ENCODE measurements at places on chromosomes 11 and 22.

GRCh38 chr11:46332568-46333393, 14.5 kb upstream of the DGKZ start:
- DNase-seq: no peak

DNA sequence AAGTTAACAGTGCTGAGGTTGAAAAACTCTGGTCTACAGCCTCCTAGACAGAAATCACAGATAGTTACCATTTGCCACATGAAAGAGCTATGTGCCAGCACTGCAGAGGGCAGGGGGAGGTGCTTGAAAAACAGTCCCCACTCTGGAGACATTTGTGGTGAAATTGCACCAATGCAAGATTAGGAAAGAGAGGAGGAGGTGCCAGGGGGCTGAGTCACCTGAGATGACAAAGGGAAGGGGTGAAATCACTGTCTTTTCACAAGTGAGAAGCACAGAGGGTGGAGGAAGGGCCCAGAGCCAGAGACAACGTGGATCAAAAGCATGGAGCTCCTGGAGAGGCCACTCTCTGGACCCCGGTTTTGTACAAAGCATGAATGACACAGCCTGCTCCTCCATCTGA, 196.3 kb downstream of the BUD13 start:
- peak; percentile 13 for DNase-seq

DNA sequence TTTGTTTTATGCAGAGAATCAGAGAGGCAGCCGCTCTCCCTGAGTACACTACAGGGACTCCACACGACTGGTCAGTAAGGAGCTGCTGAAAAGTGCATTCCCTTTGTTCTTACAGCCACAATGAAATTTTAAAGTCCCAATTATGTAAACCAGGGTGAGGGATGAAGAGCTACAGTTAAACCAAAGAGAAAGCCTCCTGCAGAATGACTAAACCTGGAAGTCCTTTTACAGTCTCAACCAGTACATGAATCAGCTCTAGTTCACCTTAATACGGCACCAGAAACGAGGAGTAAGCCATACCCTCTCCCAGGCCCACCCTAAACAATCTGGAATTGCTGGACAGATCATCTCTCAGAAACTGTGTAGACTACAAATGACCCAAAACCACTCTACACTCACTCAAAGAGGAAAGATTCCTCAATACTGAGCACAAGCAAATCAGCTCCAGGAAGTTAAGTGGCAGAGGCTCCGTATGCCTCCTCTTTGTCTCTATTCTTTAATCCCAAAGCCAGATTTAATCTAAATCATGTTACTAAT, 113.1 kb downstream of the RBFOX2 start:
- peak; percentile 8 for DNase-seq

DNA sequence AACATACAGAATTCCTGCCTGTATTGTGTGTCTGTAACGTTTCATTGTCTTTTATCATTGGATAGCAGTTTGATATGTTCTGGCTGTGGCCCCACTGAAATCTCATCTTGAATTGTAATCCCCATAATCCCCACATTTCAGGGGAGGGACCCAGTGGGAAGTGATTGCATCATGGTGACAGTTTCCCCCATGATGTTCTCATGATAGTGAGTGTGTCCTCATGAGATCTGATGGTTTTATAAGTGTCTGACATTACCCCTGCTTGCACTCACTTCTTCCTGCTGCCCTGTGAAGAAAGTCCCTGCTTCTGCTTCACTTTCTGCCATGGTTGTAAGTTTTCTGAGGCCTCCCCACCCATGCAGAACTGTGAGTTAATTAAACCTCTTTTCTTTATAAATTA, 19.6 kb upstream of the MTMR2 start:
- no peak for DNase-seq

DNA sequence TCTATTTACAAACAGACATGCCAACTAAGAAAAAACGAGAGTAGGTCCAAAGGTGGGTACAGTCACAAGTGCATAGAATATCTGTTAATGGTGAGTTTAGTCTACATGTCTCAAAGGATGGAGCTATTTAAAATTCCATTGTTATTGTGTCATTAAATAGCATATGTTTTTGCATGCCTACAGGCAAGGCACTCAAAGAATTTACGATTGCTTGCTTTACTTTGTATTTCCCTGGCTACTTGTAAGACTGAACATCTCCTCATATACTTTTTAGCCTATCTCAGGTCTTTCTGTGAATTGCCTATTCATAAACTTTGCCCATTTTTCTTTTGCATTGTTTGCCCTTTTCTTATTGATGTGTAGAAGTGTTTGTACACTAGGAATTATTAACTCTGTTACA, 39.7 kb downstream of the DEUP1 start:
- no peak for DNase-seq

DNA sequence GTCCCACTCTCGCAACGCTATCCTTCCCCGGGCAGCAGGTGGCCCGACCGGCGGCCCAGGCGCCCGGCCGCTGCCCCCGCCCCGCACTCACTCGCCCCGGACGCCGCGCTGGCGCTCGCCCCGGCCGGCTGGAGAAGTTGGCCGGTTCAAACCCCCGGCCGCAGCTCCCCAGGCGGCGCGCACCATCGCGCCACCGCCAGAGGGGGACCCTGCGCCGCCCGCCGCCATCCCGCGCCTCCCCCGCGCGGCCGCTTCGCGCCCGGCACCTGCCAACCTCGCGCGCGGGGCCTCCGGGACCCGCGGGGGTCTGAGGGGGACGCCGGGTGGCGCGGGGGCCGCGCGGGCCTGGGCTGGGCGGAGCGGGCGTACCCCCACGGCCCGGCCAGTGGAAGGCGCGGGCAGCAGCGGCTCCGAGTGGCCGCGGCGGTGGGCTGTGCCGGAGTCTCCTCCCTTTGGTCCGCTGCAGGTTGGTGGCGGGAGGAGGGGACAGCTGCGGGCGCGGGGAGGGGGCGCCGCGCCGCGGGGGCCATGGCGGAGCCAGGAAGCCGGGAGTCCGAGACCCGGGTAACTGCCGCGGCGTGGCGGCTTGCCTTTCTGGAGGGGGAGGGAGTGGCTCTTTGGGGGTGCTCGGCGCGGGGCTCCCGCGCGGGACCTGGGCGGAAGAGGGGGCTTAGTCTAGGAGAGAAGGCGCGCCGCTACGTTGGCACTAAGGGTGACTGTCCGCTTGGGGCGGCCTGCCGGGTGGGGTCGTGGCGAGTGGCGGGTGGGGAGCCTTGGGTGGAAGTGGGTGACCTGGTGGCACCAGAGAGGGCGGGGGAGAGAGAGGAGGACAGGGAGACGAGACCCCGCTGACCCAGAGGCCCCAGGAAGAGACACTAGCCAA, at the start of the genes MPST and TST:
Gene MPST (plus strand): TSS at position 434 of the 883 bp plus-strand sequence. CDS start 95 bp downstream, at position 529.
Gene TST (minus strand): TSS at position 139 of the 883 bp plus-strand sequence. CDS start 715 bp downstream, outside the sequence.
- peak; percentile 52 for DNase-seq

All from activated CD4-positive, alpha-beta T cell treated with anti-CD3 and anti-CD28 coated beads, Interleukin-2, amount 50 U/mL, for 16 hours (primary cell).